ENCODE measurements at places on chromosomes 2 and 18. TPM values are rescaled to one million over a fixed set of nuclear protein-coding genes. Genes with fewer than 3 reads are reported as not detected.

CCDC68 gene
- not detected for total RNA-seq

SLC8A1 gene
- 36.4 TPM for total RNA-seq

- no peak for DNase-seq
Measured at GRCh38 chr2:46850742-46851141, 64.9 kb downstream of the MCFD2 start.

FAM161A gene
- total RNA-seq, result 21.7 TPM

CRYGD gene
- total RNA-seq, result not detected

GKN2 gene
- not detected for total RNA-seq

DNA sequence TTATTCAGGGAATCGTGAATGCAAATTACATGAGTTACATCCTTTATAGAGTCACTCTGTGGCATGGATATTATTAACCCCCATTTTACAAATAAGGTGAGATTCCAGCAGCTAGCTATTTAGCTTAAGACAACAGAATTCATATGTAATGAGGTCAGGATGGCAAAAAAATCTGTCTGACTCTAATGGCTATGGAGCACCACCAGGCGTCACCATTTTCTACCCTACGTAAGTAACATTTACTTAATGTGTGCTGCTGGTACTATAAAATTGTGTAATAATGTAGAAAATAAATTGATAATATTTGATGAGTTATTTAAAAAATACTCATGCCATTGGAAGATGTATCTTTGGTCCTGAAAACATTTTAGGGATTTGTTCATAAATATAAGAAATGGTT, 2040.1 kb upstream of the LRRTM1 start:
- DNase-seq, result peak; percentile 56

DNA sequence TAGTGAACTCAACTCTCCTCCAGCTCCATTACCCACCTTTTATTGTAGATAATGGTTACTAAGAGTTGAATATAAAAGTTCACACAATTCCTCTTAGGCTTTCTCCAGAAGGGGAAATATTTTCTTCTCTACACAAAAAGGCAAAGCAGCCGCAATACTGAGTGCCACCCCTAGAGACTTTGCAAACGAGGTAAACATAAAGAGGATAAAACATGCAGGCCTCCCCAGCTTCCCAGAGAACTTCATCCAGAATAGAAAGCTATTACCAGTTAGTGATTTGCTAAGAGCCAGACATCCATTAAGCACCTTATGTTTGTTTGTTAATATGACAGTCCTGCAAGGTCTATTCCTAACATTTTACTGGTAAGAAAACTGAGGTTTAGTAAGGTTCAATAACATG, 17.4 kb downstream of the ZNF521 start:
- DNase-seq, result no peak

GRCh38 chr2:46852598-46852997, 63.0 kb downstream of the MCFD2 start:
- DNase-seq, result no peak

DNA sequence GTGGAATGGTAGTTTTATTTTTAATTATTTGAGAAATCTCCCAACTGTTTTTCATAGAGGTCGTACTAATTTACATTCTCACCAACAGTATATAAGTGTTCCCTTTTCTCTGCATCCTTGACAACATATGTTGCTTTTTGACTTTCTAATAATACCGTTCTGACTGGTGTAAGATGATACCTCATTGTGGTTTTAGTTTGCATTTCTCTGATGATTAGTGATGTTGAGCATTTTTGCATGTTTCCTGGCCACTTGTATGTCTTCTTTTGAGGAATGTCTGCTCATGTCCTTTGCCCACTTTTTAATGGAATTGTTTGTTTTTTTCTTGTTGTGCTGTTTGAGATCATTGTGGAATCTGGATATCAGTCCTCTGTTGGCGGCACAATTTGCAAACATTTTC, 242.5 kb downstream of the ZNF521 start:
- DNase-seq, result no peak

- DNase-seq, result peak; percentile 15
Measured at GRCh38 chr2:162261032-162261945, 18.0 kb upstream of the FAP start.

GRCh38 chr2:241673797-241674725, 12.6 kb downstream of the DTYMK start:
- DNase-seq, result no peak

IL1A gene
- total RNA-seq, result not detected

- no peak for DNase-seq
Measured at GRCh38 chr18:37230768-37231167, 334.8 kb downstream of the CELF4 start.

DNA sequence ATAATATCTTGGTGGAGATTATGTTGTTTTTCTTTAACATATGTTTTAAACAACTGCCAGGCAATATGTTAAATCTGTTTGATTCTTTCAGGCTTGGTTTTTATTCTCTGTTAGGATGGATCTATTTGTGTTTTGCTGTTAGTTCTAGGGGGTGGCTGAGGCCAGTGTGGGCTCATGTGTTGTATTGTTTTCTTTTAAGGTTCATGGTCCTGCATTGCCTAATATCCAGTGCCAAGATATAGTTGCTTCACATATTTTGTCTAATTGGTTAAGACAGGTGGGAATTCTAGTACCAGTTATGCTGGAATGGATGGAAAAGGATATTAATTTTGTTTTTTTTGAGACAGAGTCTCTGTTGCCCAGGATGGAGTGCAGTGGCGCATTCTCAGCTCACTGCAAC, 7.6 kb downstream of the METAP1D start:
- DNase-seq, result no peak

AOX1 gene
- 0.61 TPM for total RNA-seq

GRCh38 chr2:58796239-58796910, 555.2 kb upstream of the FANCL start:
- peak; percentile 51 for DNase-seq

- DNase-seq, result peak; percentile 28
Measured at GRCh38 chr2:202158796-202159195, 79.6 kb downstream of the SUMO1 start.

KLHL41 gene
- 1.3 TPM for total RNA-seq

POTEC gene
- total RNA-seq, result not detected

DNA sequence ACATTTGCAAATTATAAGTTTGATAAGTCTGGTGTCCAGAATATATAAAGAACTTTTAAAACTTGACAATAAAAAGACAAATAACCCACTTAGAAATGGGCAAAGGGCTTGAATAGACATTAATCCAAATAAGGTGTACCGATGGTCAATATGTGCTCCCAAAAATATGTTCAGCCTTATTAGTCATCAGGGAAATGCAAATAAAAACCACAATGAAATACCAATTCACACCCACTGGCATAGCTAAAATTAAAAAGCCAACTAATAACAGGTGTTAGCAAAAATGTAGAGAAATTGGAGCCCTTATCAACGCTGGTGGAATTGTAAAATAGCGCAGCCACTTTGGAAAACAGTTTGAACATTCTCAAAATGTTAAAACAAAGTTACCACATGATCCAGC, 79.0 kb upstream of the SCG2 start:
- DNase-seq, result no peak

- no peak for DNase-seq
Measured at GRCh38 chr18:11237066-11237465, 87.7 kb upstream of the PIEZO2 start.

DNA sequence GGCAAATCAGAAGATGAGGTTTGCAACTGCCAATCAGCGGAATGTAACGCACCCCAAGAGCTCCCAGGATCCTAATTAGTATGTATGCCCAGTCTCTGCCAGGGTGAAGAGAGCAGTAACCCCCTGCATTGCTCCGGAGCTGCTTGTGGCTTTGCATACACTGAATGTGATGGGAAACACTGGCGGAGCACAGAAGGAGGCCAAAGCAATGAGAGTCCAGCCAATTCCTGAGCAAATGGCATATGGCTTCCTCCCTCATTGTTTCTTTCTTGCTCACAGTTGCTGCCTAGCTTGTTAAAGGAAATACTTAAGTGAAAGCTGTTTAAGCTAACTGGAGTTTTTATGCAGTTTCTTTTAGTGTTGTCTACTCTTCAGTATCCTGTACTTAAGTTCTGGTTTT, 343.5 kb upstream of the NT5C1B start:
- no peak for DNase-seq

DNA sequence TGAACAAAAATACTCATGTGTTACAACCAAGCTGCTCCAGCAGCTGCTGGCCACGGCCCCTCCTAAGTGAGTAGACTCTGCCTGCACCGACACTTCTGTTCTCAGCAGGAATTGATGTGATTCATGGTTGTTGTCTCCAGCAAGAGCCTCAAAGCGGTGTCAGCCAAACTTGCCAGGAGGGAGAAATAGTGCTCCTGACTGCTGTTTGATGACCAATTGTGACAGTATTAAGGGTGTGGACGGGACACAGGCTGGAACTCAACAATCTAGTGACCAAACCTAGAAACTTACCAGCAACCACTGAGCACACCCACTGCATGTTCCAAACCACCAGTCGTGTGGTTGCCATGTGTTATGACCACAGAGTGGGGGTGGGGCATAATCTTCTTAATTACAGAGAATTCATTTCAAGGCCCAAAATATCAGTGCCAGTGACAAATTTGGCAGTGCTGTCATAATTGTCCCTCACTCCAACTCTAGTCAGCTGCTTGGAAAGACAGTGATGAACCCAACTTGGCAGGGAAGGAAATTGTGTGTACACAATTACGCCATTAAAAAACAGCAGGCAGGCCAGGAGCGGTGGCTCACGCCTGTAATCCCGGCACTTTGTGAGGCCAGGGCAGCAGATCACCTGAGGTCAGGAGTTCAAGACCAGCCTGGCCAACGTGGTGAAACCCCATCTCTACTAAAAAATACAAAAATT, 30.4 kb downstream of the FBLN7 start:
- DNase-seq, result no peak

All from SK-MEL-5 (cell line).